ENCODE measurements at places on chromosomes 11 and 22. TPM values are rescaled to one million over a fixed set of nuclear protein-coding genes. Genes with fewer than 3 reads are reported as not detected.

Gene OR52K1
- total RNA-seq, result not detected

Gene ARHGAP20
- total RNA-seq, result not detected

Gene AIFM3
- 0.37 TPM for total RNA-seq

Gene AMBRA1
- 27.7 TPM for total RNA-seq

Gene RFPL2
- total RNA-seq, result not detected

Gene MAJIN
- not detected for total RNA-seq

Gene ZNF214
- total RNA-seq, result not detected

Gene TMEM191C
- total RNA-seq, result 0.54 TPM

Gene OR52N4
- total RNA-seq, result 0.38 TPM

Gene SIPA1
- 118 TPM for total RNA-seq

Gene SLC25A18
- total RNA-seq, result not detected

Gene ELMOD1
- not detected for total RNA-seq

Gene ZNHIT2
- total RNA-seq, result 18.1 TPM

Gene AP5B1
- total RNA-seq, result 20.1 TPM

Gene RBMXL2
- not detected for total RNA-seq

Gene TMEM123
- 243 TPM for total RNA-seq

Gene OR56A1
- total RNA-seq, result not detected

Gene PLET1
- not detected for total RNA-seq

Gene MS4A6E
- not detected for total RNA-seq

Gene TMEM191B
- not detected for total RNA-seq

Gene KDM4D
- 1.2 TPM for total RNA-seq

Gene PARVB
- total RNA-seq, result 107 TPM

Gene TOM1
- total RNA-seq, result 16.8 TPM

Gene MMP27
- total RNA-seq, result not detected

Gene PRR33
- not detected for total RNA-seq

Gene DGAT2
- 7.3 TPM for total RNA-seq

Gene SLN
- not detected for total RNA-seq

Gene P2RY6
- not detected for total RNA-seq

Gene CCDC188
- total RNA-seq, result 0.14 TPM

Gene DDIAS
- total RNA-seq, result 26.9 TPM

Gene NEFH
- 7.9 TPM for total RNA-seq

Gene SMTNL1
- not detected for total RNA-seq

Gene SCARF2
- total RNA-seq, result 0.33 TPM

Gene SLC22A12
- total RNA-seq, result not detected

Gene ADM2
- total RNA-seq, result 3.0 TPM

Gene CRYBB2
- total RNA-seq, result not detected

Gene RAPSN
- 0.42 TPM for total RNA-seq

Gene IGLL5
- total RNA-seq, result not detected

Gene APOL4
- total RNA-seq, result 0.17 TPM

Gene MS4A3
- total RNA-seq, result not detected

Gene SLC22A6
- total RNA-seq, result not detected

Gene ALG12
- 13.8 TPM for total RNA-seq

Gene VPS11
- total RNA-seq, result 20.2 TPM

Gene OR5AS1
- total RNA-seq, result not detected

Gene ASRGL1
- 3.6 TPM for total RNA-seq

Gene CRYBA4
- total RNA-seq, result not detected

Gene MMP10
- 0.14 TPM for total RNA-seq

Gene SLC16A8
- total RNA-seq, result not detected

Gene UBQLN3
- total RNA-seq, result not detected

Gene P2RX6
- not detected for total RNA-seq

Gene P2RY2
- not detected for total RNA-seq
